LHCN-M2 (cell line): ENCODE measurements at places on chromosomes 4 and X.
A peak's percentile ranks its signal among the peaks of the same experiment; 100 is the strongest.

GRCh38 chr4:42927946-42928345 lies 35.4 kb downstream of the GRXCR1 start:
- DNase-seq: no peak

GRCh38 chr4:173237152-173237551 lies 68.5 kb downstream of the GALNT7 start:
- peak; percentile 49 for DNase-seq

GRCh38 chrX:9866633-9867032 lies 80.4 kb downstream of the SHROOM2 start:
- DNase-seq: no peak

GRCh38 chr4:155854582-155855226 lies 11.4 kb downstream of the ASIC5 start:
- DNase-seq: peak; percentile 65
